NCI-H187 treated with DMSO at 0.1 percent for 48 hours (cell line): ENCODE measurements at places on chromosomes 5 and 9.
A peak's percentile ranks its signal among the peaks of the same experiment; 100 is the strongest.

DNA sequence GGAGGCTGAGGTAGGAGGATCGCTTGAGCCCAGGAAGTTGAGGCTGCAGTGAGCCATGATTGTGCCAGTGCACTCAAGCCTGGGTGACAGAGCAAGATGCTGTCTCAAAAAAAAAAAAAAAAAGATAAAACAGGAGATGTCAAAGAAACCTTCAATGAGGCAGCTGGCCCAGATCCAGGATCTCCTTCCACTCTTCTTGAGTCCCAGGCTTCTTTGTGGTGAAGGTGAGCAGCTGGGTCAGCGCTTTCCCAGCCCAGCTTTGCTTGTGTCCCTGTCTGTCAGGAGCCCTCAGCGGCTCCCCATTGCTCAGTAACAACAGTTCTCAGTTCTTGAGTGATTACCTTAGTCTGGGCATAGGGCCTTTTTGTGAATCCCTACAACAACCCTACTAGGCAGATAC lies 69.4 kb upstream of the PSD2 start:
- DNase-seq, result no peak

DNA sequence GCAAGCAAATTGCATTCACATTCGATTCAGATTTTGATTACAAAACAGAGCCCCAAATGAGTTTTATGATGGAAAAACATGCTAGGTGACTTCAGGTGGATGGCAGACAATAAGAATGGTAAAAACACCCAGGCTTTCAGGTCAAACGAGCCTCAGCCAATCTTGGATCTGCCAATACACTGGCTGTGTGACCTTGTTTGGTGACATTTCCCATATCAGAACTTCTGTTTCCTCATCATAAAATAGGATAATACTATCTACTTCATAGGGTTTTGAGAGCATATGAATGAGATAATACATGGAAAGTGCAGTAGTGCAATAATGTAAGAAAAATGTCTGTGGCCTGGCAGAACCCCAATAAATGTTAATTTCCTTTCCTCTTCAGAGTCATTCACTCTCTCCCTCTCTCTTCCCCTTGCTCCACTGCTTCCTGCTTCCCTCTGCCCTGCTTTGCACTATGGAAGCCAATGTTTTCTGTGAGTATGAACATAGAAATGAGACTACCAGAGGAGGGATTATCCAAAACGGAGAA lies 54.7 kb downstream of the SH3RF2 start:
- DNase-seq, result no peak

- no peak for DNase-seq
Measured at GRCh38 chr5:11300736-11301135, 539.7 kb upstream of the DAP start.

- DNase-seq, result no peak
Measured at GRCh38 chr9:117677572-117677971, 26.6 kb upstream of the TLR4 start.

GRCh38 chr9:105255421-105255820 lies 11.0 kb downstream of the SLC44A1 start:
- DNase-seq, result no peak

DNA sequence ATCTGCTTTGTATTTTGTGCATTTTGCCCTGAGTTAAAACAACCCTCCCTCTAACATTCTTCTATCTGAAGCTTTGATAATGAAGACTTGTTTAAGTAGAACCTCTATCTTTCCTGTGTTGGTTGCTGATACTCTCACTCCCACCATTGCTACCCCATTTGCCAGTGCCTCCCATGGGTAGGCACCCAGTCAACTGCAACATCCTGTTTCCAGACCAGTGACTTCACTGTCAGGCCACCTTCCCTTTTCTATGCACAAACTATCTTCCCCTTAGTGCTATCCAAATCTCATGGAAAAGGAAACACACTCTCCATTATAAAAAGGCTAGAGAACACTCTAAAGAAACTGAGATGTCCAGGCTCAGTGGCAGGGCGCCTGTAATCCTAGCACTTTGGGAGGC lies 5.6 kb upstream of the IARS1 start:
- DNase-seq, result no peak

DNA sequence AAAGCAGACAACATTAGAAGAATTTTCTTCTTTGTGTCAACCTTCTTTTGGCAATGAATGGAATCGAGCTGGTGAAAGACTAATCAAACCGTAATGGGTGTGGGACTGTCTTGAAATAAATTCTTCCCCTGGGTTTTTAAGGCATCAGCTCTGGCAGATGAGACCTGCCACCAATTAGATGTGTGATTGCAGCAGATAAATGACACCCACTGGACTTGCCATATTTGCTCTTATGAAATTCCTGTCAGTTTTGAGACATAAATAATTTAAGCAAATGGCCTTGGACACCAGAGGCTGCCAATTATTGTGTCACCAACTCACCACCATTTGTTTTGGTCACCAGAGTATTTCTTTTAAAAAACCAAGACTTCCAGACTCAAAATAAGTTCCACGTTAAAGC lies 135.9 kb upstream of the RGMB start:
- DNase-seq, result no peak

DNA sequence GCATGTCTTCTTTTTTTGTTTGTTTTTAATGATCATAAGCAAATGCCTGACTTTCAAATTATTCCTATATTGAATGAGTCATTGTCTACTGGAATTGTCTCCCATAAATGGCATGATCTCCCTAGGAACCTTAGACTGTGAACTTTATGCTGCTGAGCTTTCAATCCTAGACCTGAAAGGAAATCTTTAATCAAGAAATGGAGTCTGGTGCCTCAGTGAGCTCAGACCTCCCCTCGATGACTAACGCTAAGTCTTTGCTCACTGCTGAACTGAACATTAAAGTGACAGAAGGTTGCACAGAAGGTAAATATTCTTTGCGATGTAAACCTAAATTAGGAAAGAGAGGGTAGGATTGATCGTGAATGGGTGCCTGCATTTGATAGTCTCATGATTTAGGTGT lies 745.2 kb upstream of the WWC1 start:
- DNase-seq, result no peak

- no peak for DNase-seq
Measured at GRCh38 chr5:134541736-134542376, 16.4 kb downstream of the JADE2 start.

DNA sequence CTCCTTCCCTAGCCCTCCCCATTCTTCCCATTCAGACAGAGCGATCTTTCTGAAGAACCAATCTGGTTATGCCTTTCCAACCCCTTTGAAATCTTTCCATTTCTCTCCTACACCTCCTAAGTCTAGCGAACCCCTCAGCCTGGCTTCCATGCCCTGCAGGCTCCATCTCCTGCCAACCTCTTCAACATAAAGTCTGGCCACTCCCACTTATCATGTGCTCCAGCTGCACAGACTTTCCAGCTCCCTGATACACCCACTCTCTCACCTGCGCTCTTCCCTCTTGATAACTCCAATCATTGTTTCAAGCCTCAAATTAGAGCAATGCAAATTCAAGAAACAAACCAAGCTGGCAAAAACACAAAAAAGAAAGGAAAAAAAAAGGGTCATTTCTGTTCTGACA lies 3.8 kb upstream of the ORM1 start:
- DNase-seq, result no peak

DNA sequence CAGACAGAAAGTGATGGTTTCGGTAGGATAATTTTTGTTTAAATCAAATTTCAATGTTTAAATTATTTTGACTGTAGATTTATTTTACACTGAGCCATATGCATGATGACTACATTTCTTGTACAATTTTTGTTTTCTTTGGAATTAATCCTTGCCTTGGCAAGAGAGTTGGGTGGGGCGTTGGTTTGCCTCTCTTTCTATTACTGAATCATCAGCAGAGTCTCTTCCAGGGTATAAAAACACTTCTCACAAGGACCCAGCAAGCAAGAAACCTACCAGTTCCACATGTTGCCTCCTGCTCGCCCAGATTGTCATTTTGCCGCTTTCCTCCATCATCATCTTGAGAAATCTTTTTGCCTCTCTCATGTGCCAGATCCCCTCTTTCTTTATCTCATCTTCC lies 455.0 kb upstream of the DMAC1 start:
- no peak for DNase-seq

DNA sequence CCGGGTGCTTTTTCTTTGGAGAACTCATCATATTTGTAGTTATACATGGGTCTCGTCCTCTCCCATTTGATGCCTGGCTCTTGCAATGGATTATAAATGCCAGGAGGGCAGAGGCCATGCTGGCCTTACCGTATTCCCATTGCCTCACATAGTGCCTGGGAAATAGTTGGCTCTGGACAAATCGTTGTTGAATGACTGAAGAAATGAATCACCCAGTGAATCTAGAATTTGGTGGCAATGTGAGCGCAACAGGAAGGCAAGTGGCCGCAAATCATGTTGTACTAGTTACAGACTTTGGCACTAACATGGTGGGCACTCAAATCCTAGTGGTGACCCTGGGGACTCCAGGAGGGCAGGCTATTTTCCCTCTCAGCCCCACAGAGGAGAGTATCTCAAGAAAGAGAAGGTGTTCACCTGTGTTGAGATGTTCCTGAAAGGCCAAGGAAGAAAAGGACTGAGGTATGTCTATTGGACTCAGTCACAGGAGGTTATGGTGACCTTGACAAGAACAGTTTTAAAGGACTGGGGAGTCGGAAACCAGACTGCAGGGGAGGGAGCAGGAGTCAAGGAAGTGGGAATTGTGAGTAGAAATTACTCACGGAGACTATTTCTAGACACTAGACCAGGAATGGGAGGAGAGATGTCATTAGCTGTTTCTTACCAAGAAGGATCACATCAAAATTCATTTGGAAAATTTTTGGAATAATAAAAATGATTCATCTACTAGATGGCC lies 61.7 kb upstream of the COL15A1 start:
- DNase-seq, result no peak

- DNase-seq, result no peak
Measured at GRCh38 chr5:179872055-179872827, 13.6 kb upstream of the MRNIP start.

GRCh38 chr5:75185763-75186162 lies 50.9 kb downstream of the ANKRD31 start:
- no peak for DNase-seq

DNA sequence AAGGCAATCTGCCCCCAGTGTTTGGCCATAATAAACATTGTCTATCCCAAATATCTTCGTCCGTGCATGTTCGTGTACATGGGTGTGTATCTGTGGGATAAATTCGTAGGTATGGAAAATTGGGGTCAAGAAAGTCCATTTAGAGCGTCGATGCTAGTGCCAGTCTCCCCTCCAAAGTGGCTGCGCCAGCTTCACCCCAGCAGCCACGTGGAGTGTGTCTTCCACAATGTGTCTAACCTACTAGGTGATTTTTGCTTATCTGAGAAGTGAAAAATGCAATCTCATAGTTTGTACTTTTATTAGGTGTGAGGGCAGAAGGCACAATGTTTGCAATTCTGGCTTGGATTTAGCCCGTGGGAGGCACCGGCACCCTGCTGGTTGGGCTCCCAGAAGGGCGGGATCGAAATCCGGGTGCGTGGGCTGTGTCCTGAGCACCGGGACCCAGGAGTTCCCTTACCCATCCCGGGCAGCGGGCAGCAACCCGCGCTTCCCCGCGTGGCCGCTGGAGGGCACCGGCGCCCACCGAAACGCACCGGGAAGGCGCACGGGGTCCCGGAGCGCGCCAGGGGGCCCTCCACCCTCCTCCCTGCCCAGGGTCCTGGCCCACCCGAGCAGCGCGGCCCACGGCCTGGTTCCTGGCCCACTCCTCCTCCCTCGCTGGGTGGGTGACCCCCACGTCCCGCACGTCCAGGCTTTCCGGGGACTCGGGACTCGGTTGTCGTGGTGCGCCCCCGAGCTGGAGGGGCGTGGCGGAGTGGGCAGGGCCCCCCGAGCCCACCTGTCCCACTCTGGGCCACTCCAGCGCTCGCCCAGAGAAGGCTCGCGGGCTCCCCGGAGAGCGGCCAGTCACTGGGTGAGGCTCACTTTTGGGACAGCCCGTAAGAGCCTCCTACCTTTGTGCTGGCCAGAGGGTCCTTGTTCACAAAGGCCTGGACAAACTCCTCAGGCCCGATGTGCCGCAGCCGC lies 55.4 kb upstream of the RNF130 start:
- DNase-seq, result no peak

GRCh38 chr9:22307013-22307711 lies 139.5 kb upstream of the DMRTA1 start:
- DNase-seq, result no peak

GRCh38 chr9:68653141-68653595 lies 51.9 kb upstream of the PIP5K1B start:
- DNase-seq, result no peak

- DNase-seq, result no peak
Measured at GRCh38 chr5:148347706-148348105, 12.3 kb downstream of the SPINK9 start.

DNA sequence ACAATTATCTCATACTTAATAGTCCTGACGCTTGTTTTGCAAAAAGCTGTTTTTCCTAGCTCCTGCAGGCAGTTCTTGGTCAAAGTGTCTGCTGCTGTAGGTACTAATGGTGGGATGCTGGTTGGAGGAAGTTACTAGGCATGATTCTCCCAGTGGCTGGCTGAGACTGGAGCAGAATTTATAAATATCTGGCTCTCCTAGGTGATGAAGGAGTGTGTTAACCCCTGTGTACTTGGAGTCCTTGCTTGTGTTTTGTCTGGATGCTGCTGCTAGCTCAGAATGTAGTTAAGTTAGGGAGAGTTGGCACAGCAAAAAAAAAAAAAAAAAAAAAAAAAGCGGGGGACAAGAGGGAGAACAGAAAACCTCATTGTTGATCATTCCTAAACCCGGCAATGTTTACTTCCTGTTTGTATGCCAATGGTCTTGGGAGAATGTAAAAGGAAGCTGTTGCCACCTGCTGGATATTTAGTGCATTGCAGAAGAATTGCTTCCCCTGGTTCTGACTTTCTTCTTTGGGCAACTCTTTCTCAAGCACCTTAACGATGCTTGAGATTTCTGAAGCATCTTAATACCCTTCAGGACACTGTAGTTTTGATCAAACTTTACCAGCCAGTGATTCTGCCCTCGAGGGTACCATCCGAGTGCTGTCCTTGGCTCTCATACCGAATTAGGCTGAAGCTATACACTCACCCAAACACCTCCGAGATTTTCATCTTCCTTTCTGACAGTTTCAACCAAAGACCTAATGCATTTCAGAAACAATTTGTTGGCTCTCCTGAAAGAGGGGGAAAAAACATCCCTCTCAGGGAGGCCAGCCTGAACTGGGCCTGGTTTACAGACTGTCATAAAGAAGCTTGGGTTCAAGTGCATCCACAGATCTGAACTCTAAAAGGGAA lies 71.7 kb upstream of the WWC1 start:
- DNase-seq, result peak; percentile 3

DNA sequence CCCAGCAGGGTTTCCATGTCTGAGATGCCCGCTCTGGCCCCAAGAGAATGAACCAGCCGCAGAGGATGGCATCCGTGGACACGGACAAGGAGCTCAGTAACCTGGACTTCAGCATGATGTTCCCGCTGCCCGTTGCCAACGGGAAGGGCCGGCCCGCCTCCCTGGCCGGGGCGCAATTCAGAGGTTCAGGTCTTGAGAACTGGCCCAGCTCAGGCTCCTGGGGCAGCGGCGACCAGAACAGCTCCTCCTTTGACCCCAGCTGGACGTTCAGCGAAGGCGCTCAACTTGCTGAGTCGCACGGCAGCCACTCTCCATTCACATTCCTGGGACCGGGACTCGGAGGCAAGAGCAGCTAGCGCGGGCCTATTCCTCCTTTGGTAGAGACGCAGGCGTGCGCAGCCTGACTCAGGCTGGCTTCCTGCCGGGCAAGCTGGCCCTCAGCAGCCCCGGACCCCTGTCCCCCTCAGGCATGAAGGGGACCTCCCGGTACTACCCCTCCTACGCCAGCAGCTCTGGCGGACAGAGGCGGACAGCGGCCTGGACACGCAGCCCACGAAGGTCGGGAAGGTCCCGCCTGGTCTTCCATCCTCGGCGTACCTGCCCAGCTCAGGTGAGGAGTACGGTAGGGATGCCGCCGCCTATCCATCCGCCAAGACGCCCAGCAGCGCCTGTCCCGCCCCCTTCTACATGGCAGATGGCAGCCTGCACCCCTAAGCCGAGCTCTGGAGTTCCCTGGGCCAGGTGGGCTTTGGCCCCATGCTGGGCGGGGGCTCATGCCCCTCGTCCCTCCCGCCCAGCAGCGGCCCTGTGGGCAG lies 74.4 kb downstream of the INSL6 start:
- no peak for DNase-seq
